ENCODE measurements at places on chromosomes 2 and 18.

DNA sequence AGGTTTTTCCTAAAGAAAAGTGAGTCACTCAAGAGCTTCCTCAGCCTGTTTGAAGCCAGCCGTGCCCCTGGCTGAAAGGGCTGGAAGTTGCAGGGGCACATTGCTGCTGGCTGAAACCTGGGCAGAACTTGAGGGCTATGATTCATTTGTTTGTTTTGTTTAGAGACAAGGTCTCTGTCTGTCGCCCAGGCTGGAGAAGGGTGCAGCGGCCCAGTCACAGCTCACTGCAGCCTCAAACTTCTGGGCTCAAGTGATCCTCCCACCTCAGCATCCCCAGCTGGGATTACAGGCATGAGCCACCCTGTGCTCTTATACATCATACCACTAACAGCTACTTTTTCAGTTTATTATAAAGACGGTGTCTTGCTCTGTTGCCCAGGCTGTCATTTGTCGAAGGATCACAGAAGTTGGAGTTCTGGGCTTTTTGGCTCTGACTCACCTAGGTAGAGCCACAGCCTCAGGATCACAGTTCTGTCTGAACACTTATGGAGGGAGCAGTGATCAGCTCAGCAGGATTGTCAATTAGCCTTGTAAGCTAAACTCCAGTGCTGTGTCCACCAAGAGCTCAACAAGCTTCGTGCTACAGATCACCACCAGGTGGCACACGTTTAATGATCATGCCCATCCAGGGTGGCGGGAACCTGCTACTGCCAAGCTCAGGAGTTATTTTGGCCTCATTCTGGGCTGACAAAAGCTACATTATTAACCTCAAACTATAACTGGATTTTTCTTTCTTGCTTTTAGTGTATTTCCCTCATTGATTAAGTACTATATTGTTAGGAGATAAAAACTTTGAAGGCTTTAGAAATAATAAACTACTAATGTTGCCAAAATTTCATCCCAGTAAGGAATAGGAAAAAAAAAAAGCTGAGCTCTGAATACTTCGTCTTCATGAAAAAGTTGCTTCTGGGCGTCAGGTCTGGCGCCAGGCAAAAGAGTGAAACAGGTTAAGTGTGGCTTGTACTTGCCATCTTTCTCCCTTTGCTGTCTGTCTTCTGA lies 57.9 kb downstream of the ARHGEF33 start:
- DNase-seq: peak; percentile 89

- DNase-seq: no peak
These were observed 460.8 kb downstream of the IRS1 start for GRCh38 chr2:226338825-226339224.

GRCh38 chr2:70817284-70817954 lies 3.0 kb downstream of the CLEC4F start:
- no peak for DNase-seq

DNA sequence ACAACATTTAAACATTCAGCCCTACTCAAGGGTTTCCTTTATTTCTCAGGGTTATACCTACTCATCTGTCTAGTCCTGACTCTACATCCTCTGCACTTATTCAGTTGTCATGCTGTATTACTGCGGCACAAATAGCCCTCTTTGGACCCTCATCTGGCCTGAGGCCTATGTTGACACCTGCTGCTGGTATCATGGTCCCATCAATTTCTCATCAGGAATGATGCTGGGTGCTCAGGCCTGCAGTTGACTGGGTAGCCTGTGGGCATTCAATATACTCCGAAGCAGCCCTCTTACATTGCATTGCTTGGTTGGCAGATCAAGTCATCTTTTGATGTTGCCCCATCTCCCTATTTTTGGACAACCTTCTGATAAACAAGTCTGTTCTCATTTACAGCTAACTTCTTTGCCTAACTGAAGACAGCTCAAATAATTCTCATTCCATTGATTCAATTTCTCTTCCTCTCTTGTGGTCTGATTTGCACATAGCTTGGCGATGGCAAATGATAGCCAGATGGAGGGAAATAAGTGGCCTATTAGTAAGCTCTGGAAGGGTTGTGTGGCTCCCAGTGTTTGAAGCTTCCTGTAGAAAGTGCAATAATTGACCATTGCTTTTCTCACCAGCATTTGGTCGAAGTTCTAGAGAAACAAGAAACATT lies 19.1 kb upstream of the MC4R start:
- DNase-seq: no peak

GRCh38 chr18:79587779-79588635 lies 91.6 kb upstream of the CTDP1 start:
- no peak for DNase-seq
